ENCODE measurements at places on chromosomes 5 and 9.

- DNase-seq, result no peak
Observed at GRCh38 chr5:85938201-85938600, 679.5 kb upstream of the COX7C start.

- DNase-seq, result no peak
Observed at GRCh38 chr5:179720222-179720621, 12.4 kb upstream of the MAML1 start.

- no peak for DNase-seq
Observed at GRCh38 chr9:121989010-121989409, 104.1 kb downstream of the TTLL11 start.

DNA sequence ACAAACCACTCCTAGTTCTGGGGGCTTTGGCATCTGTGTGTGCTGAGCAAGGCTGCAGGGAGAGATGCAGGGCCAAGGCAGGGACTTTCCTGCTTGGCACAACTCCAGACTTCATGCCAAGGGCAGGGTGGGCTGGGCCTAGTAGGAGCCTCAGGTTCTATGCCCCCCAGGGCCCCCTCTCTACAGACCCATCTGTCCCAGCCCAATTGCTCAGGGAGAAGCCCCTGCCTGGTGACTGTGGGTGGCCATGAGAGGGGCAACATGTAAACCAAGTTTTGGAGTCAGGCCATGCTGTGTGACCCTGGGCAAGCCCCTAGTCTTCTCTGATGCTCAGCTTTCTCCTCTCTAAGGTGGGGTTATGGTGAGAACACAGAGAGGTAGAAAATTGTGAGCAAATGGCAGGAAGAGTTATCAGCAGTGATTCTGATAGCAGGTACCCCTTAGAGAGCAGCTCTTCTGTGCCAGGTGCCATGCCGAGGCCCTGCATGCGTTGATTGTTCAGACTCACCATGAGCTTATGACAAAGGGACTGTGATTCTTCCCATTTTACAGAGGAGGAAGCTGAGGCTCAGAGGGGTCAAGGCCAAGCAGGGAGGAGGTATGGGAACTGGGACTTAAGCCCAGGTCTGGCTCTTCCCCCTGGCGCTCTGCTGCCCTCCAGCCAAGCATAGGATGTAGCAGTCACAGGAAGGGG lies 5.2 kb downstream of the OLFML2A start:
- DNase-seq, result no peak

- peak; percentile 12 for DNase-seq
Observed at GRCh38 chr9:79129865-79130480, 441.8 kb upstream of the TLE4 start.

- no peak for DNase-seq
Observed at GRCh38 chr9:84278130-84278529, 62.4 kb downstream of the SLC28A3 start.

DNA sequence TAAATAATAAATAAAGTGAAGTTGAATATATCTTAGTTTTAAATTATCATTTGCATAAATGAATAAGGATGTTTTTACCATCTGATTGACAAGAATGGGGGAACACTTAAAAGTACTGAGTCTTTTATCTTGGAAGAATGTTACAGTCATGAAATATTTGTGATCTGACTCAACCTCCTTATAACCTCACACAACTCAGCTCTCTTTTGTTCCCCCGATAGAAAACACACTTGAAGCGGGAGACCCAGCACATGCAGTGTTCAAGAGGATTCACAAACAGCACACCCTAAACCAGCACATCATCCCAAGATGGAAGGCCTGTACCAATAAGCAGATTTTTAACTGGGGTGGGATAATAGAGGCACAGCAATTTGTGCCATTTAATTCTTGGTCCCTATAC lies 15.5 kb downstream of the BAAT start:
- DNase-seq, result no peak

GRCh38 chr9:14205463-14205862 lies 108.5 kb downstream of the NFIB start:
- DNase-seq, result no peak

- DNase-seq, result no peak
Observed at GRCh38 chr5:135662061-135662481, 83.3 kb upstream of the CXCL14 start.

- no peak for DNase-seq
Observed at GRCh38 chr9:2018162-2018643, 3.1 kb downstream of the SMARCA2 start.

DNA sequence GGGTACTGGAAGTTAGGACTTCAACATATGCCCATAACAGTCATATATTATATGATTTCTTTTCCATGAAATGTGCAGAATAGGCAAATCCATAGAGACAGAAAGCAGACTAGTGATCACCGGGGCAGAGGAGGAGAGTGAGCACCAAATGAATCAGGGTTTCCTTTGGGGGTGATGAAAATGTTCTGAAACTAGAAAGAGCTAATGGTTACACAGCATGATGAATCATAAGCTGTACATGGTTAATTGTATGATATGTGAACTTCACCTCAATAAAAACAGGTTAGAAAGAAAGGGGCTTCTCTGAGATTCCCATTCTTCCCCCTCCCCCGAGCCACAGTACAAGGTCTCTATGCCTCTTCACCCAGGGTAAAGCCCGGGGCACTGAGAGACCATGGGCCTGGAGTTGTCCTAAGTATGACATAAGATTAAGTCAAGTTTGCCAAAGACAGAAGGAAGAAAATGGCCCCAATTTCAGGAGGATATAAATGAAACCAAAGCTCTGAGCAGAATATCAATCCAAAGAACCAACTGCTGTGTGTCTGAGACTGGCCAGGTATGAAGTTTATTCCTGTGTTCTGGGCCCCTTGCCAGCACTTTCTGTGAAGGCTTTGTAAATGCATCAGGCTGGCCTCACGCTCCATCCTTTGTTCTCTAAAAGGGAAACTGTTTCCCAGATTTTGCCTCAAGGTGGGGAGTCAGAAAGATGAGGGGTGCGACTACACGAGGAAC lies 243.8 kb downstream of the CDK5RAP2 start:
- DNase-seq, result peak; percentile 14

DNA sequence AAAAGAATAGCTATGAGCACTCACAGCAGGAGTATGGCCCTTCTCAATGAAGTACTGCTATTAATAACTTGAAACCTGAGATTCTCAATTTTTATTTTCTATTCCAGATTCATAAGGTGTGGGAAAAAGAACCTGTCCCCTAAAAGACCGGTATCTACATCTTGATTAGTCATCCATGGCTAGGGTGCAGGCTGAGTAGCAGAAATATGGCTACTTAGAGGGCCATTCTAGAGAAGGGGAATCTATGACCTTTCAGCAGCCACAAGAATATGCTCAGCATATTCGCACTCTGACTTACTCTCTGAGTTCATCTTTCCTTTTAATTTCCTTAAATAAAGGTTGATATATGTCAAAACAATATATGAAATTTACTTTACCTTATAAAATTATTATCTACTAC lies 27.7 kb downstream of the WDR36 start:
- DNase-seq, result no peak

- no peak for DNase-seq
Observed at GRCh38 chr5:71564895-71565294, 22.2 kb upstream of the MCCC2 start.

GRCh38 chr9:108722396-108722795 lies 133.4 kb downstream of the ACTL7B start:
- DNase-seq, result no peak
